T-helper 2 cell treated with Interferon-gamma antibody and Interleukin-4, amounts not matched to agents 5 μg/mL and 100 μg/mL, for 36 hours (primary cell): ENCODE measurements at places on chromosomes 16 and 17.

GRCh38 chr17:34368946-34369500, 6.0 kb upstream of the CCL1 start:
- DNase-seq, result no peak

- no peak for DNase-seq
These were observed 3.8 kb downstream of the OR4D2 start for GRCh38 chr17:58170622-58171021.

- DNase-seq, result no peak
These were observed 73.2 kb downstream of the AIPL1 start for GRCh38 chr17:6361733-6362132.

- no peak for DNase-seq
These were observed 2.6 kb upstream of the TMEM219 start for GRCh38 chr16:29959293-29959692.

DNA sequence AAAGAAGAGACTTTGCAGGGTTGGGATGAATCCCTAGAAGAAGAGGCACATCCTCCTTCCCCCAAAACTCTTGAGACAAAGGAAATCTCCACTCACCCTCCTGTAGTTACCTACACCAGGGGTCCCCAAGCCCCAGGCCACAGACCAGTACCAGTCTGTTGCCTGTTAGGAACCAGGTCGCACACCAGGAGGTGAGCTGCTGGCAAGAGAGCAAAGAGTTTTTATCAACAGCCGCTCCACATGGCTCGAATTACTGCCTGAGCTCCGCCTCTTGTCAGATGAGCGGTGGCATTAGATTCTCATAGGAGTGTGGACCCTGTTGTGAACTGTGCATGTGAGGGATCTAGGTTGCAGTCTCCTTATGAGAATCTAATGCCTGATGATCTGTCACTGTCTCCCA, 98.9 kb downstream of the CCT6B start:
- DNase-seq, result no peak

GRCh38 chr16:87963400-87963799, 12.2 kb downstream of the BANP start:
- DNase-seq, result peak; percentile 79

DNA sequence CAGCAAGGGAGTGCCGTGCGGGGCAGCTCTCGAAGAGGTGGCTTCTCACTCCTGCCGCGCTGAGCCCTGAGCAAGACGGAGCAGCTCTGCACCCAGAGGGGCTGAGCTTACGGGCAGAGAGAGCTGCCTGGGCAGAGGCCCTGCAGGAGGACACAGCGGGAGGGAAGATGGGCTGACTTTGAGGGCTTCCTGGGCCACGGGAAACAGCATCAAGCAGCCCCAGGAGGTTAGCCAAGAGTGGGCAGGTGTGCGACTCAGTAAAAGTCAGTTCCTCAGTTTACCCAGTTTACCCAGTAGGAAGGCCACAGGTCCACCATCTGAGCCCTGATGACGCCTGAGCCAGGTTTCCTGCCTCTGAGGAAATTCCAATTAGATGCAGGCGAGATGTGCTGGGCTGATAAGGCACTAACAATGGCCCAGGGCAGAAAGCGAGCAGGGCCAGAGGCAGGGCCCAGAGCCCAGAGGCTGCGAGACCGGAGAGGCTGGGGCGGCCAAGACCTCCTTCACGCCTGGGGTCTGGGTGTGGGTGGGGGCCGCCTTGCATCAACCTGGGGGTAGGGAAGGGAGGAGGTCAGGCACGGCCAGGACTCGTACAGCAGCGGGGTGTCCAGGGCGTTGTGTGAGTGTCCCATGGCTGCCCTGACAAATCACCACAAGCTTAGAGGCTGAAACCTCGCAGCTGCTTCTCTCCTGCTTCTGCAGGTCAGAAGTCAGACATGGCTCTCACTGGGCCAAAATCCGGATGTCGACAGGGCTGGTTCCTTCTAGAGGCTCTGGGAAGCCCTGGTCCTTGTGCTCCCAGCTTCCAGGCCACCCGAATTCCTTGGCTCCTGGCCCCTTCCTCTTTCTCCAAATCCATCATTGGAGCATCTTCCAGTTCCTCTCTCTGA, 32.0 kb upstream of the CIBAR2 start:
- no peak for DNase-seq

DNA sequence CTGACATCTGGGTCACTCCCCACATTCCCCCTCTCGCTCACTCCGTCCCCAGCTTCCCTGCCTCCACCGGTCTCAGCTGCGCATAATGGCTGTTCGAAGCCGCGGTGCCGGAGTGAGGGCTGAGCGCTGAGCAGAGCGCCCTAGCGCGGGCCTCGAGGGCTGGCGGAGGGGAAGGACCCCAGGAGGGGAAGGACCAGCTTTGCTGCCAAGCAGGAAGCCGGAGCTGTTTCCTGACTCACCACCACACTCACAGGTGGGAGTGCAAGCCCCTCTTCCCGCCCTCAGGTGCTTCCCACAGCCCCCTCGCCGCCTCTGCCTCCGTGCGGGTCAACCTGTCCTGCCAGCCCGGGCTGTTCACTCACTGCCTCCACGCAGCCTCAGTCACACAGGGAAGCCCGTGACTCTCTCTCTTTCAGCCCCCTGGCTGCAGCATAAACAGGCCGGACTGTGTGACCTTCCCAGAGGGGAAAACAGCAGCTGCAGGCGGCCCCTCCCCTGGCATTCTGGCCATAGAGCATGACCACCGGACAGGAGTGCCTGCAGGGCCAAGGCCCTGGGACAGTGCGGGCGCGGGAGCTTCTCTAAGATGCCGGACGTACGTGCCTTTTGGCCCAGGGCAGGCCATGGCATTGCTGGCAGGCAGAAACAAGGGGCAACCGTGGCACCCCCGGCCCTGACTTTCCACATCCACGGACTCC, 23.7 kb downstream of the SLC43A2 start:
- no peak for DNase-seq

- DNase-seq, result no peak
These were observed 11.7 kb upstream of the CPPED1 start for GRCh38 chr16:12815361-12815760.

DNA sequence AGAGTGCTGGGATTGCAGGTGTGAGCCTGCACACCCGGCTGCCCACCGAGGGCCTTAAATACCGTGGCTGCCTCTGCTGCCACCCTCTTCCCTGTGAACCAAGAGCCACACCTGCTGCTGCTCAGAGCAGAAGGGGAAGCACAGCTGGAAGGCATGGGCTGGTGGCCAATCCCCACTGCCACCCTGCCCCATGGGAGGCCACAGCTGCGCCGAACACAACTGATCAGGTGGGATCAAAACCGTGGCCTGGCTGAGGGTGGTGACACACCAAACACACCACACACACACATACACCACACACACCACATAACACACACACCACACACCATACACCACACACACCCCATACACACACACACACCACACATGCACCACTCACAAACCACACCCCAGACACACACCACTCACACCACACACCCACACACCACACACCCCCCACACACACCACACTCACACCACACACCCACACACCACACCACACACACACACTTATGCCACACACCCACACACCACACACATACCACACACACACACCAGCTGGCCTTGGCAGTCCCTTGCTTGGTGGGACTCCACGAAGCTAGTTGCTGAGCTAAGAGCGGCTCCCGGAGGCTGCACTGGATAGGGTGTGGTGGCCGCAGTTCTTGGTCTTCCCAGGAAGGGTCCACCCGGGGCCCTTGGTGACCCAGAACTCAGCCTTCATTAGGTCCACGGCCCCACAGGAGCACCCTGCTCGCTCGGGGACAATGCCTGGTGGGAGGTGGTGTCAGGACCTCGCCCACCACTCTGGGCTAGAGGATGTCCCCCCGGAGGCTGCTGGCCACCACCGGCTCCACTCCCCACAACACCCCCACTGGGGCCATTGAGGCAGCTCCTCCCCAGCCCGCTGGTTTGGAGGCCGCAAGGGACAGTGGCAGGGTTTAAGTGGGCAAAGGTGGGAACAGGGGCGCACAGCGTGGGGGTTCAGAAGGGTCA, 14.9 kb downstream of the CEP131 start:
- DNase-seq, result no peak

- DNase-seq, result no peak
These were observed 1.2 kb downstream of the HS3ST4 start for GRCh38 chr16:25692742-25693508.

- no peak for DNase-seq
These were observed 16.6 kb downstream of the COL1A1 start for GRCh38 chr17:50184611-50185398.

GRCh38 chr17:21239680-21240368, 13.4 kb downstream of the NATD1 start:
- DNase-seq, result no peak

DNA sequence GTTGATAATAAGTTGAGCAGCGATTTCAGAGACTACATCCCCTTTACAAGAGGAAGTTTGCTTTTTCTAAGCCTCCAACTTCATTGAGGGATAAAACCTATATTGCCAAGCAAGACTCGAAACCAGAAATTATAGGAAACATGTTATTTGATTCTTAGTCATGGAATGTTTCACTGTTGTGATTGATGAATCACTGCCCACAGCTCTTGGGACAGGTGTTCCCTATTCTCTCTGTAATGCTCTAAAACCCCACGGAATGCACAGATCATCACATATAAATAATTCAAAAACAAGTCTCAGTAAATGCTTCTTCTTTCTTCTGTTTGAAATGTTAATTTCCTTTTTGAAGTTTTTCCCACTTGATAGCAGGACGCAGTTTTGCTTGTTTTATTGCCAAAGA, 809.5 kb upstream of the GOT2 start:
- no peak for DNase-seq

DNA sequence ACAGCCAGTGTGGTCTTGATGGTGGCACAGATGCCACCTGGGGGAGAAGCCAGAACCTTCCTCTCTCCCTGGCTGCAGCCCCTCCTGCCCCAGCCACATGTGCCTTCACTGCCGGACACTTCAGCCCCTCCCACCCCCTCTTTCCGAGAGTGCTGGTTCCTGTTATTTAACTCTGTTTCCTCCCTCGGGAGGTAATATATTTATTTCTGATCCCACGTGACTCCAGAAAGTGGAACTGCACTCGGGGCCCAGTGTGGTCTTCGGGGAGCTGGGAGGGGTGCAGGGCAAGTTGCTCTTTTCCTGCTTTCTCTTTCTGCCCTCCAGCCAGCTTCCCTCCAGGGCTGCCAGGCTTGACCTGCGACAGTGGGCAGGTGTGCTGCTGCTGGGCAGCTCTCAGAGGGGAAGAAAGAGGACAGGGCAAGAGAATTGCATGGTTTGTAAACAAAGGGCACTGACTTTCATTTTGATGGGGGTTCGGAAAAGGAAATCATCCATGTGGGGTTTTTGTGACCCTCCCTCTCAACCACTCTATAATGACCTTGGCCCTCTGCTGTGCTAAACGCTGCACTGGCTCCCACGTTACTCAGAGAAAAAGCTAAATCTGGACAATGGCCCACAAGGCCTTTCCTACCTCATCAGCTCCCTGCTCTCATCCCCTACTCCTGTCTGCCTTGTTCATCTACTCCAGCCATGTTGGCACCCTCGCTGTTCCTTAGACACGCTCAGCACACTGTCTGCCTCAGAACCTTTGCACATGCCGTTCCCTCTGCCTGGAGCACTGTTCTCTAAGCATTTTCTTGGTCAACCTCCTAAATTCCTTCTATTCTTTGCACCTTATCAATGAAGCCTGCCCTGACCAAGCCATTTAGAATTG, 8.2 kb upstream of the CIITA start:
- no peak for DNase-seq

- DNase-seq, result no peak
These were observed 33.7 kb upstream of the TNRC6C start for GRCh38 chr17:77924757-77925336.

DNA sequence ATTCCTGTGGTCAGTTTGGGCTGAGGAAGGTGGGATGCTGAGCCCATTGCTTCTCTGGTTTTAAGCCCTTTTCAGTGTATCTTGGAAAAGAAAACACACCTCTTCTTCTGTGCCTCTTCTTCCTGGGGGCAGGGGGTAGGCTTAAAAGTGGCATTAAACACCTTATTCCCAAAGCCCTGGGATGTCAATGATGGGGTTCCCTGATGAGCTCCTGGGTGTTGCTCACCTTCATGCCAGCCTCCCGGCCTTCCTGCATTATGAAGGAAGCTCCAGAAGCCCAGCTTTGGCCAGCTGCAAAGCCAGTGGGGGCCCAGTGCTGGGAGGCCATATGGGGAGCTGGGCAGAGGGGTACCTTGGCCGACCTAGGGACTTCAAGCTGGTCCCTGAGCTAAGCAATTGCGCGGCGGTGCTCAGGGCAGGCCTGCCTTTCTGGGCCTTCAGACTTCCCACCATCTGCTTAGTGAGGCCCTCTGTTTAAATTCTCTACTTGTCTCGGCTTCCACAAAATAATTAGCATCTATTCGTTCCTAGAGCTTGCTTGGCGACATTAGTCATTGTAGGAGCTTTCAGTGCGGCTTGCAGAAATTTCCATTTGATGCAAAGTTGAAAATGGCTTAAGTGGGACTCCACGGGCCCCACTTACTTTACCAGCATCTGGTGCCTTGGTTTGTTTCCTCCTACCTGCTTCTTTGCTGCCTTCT, 121.7 kb upstream of the NLRP1 start:
- DNase-seq, result no peak

- no peak for DNase-seq
These were observed 12.6 kb downstream of the ST6GALNAC2 start for GRCh38 chr17:76573096-76573495.

GRCh38 chr16:10362077-10362863, 23.6 kb upstream of the ATF7IP2 start:
- no peak for DNase-seq

- DNase-seq, result no peak
These were observed 52.6 kb upstream of the KDM6B start for GRCh38 chr17:7781429-7781828.

- no peak for DNase-seq
These were observed 255.6 kb downstream of the HS3ST3A1 start for GRCh38 chr17:13346081-13346533.

DNA sequence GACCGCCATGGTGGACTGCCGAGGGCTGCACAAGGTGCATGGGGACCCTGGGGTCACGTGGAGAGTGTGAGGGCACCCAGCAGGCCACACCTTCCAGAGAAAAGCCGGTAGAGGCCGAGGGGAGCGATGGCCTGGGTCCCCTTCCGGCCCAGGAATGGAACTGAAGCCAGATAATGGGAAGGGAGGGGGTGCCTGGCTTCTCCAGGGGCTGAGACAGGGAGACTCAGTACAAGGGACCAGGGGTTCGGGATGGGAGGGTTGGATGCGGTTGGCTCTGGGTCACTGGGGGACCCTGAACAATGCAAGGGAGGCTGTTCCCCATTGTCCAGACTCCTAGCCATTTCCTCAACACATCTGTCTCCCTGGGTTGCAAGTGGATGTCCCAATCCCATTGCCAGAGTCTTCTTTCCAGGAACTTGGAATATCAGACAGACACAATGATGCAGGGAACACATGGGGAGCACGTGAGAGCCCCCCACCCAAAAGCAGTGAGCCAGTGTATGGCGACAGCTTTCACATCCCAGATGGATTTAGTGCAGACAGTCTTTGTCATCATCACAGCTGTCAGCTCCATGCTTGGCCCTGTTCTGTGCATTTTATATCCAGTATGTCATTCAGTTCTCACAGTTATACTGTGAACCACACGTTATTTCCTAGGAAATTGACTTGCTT, 23.6 kb upstream of the DNAI2 start:
- no peak for DNase-seq
